Esophagus muscularis mucosa (tissue), 4 donors: ENCODE measurements at places on chromosomes 7 and 10. TPM values are rescaled to one million over a fixed set of nuclear protein-coding genes. Genes with fewer than 3 reads are reported as not detected.

CCZ1 gene
- 56.2 TPM for total RNA-seq

AGR3 gene
- total RNA-seq = not detected

DNA sequence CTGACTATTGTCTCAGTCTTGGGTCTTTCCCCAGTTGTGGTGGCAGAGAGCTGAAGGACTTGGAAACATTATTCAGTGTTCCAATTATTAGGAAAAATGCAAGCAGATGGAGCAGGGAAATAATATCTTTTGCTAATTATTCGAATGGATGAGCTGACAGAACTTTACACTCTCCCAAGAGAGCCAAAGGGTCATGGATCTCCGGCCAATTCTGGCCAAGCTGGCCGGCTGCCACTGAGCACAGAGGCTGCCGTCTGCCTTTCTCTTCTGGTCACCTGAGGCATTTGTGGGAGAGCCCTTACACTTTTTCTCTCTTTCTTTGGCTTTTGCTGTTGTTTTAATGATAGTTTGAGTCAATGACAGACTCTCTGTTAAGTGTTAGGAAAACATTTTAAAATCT is 22.2 kb upstream of the CNTNAP2 start:
- no peak for DNase-seq

DNA sequence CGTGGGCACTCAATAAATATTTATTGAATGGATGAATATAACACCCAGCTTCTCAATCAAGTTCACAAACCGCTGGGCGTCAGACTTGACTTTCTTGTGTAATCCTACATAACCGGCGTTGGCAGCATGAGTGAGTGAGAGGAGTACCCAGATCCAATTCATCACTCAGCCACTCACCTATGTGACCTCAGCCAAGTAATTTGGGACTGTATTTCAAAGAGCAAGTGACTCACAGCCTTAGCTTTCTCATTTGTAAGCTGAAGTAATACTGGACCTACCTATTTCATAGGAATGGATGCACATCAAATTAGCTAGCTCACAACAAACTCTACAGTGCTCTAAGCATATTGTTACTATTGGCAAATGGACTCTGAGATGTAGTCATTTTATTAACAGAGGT is 53.8 kb upstream of the FAM204A start:
- no peak for DNase-seq

DNA sequence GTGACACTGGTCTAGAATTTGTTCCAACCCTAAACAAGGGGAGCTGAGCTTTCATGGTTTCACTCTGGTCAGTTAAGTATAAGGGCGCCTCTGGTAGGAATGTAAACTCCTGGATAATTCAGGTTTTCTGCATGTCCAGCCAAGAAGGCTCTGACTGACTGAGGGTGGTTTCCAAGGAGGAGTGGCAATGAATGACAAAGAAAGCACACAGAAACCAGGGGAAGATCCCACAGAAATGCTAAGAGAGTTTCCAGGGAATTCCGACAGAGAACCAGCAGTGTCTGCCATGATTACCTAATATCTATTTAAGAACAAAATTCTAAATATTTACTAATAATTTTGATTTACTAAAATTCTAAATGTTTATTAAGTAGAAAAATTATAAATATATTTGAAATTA is 27.3 kb upstream of the NRG3 start:
- DNase-seq = no peak

- no peak for DNase-seq
Measured at GRCh38 chr10:105094048-105094447, 453.0 kb downstream of the SORCS3 start.

DNA sequence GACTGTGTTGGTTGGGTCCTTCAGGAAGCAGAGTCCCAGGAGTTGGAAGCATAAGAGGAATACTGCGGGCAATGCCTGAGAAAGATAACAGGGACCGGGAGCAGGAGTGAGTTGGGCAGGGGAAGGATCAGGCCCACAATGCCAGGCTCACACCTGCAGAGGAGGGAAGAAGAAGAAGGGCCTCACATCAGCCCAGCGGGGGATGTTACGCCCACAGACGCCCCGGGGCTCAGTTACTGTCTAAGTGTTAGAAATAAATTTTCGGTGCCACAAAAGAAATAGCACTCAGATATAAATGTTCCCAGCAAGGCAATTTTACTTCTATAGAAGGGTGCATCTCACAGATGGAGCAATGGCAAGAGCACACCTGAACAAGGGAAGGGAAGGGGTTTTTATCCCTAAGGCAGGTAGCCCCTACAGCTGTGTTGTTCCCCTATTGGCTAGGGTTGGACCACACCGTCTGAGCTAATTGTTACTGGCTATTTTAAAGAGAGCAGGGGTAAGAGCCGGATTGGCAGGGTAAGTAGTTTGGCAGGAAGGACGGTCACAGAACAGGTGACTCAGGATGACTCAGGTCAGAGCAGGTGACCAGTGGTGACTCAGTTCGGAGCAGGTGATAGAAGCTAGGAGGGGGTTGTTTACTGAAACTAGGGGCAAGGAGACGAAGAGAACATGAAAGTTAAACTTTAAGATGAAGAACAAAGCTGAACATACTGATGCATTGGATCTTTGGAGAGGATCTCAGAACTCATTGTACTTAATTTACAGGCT is at the start of gene NOS3:
Gene NOS3, plus strand, starts transcription at position 602 of the 771 bp plus-strand sequence. CDS start 2,787 bp downstream, outside the sequence.
- no peak for DNase-seq

- DNase-seq = no peak
Measured at GRCh38 chr7:15403751-15404150, 158.1 kb downstream of the AGMO start.

- no peak for DNase-seq
Measured at GRCh38 chr10:127715782-127716378, 21.1 kb upstream of the FOXI2 start.

- no peak for DNase-seq
Measured at GRCh38 chr7:111224354-111225231, 133.7 kb downstream of the LRRN3 start.
